Hematopoietic multipotent progenitor cell treated with erythropoietin and hydrocortisone succinate and interleukin-3 and kit ligand, for 8 days (in vitro differentiated cells): ENCODE measurements at places on chromosomes 3 and 15.
A peak's percentile ranks its signal among the peaks of the same experiment; 100 is the strongest.

DNA sequence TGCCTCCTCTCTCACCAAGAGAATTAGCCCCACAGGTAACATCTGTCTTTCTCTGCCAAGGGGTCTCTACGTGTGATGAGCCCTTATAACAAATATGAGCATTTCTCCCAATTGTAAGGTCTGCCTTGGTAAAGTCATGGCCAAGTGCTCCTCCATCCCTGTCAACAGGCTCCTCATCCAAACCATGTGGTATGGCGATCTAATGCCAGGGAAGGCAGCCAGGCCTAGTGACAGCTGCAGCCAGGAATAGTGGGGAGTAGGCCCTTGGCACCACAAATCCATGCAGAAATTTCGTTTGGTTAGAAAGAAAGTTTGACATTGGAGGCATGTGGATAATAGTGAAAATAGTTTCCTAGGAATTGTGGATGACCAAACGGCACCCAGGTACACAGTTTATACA is 4.7 kb upstream of the LRTM1 start:
- DNase-seq: no peak

- DNase-seq: no peak
Measured at GRCh38 chr15:91874992-91875660, 21.6 kb downstream of the SLCO3A1 start.

GRCh38 chr3:12557473-12558100 is 700 bp downstream of the MKRN2 start:
- DNase-seq: peak; percentile 53

DNA sequence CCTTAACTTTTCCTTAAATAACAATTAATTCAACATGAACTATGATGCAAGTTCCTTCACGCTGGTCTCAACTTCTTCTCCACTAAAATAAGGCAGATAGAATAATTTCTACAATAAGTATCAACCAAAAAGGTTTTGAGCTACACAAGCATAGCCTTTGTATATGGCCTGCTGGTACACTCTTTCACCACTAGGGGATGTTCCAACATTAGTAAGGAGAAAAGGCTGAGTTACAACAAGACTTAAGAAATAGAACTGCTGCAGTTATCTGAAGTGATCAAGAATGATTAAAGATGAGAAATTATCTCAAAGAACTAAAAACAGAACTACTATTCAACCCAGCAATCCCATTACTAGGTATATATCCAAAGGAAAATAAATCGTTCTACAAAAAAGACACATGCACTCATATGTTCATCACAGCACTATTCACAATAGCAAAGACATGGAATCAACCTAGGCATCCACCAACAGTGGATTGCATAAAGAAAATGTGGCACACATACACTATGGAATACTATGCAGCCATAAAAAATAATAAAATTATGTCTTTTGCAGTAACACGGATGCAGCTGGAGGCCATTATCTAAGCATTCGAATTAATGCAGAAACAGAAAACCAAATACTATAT is 14.4 kb downstream of the ATP13A3 start:
- peak; percentile 78 for DNase-seq

DNA sequence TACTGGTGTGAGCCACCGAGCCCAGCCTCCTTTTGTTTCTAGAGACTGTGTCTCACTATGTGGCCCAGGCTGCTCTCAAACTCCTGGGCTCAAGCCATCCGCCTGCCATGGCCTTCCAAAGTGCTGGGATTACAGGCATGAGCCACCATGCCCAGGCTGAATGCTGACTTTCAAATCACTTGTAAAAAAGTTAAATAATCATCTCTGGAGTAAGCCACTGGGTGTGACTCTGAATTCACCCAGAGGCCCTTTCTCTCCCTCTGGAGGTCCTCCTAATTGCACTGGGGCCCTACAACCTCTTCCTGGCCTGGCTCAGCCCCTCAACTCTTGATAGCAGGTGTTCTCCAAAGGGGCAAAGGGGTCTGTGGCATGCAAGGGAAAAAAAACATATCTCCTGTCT is 54.8 kb downstream of the MEGF11 start:
- no peak for DNase-seq

DNA sequence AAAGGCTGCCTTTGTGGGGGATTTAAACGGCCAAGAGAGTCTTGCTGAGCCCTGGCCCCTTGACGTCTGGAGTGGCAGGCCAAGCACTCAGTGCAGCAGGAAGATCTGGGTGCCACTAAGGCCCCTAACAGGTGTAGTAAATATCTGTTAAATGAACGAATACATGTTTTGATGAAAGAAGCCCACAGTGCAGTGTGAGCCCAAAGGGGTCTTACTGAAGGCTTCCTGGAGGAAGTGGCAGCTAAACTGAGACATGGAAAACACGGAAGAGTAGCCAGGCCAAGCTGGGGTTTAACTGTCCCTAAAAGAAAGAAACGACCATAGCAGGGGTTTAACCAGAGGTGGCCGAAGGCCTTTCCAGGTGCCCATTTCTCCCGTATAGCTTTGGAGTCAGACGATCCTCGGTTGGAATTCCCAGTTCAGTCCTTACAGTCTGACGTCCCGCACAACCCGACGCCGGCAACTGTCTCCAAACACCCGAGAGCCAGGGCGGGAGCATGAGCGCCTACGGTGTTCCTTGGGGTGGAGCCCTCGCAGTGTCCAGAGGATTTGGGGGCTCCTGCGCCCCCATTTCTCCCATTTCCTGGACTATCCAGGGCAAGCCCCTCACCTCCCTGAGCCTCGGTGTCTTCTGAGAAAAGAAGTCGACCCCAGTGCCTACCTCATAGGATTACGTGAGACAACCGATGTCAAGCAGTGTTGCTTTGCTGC is 910 bp upstream of the ABHD6 start:
- DNase-seq: no peak

DNA sequence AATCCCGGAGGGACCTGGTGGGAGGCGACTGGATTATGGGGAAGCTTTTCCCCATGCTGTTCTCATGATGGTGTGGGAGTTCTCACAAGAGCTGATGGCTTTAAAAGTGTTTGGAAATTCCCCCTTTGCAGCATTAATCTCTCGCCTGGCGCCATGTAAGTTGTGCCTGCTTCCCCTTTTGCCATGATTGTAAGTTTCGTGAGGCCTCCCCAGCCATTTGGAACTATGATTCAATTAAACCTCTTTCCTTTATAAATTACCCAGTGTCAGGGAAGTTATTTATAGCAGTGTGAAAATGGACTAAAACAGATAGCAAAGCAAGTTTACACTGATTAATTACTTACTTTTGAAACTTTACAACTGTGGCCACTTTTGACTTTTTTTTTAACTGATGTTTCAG is 10.6 kb upstream of the U2SURP start:
- DNase-seq: no peak

DNA sequence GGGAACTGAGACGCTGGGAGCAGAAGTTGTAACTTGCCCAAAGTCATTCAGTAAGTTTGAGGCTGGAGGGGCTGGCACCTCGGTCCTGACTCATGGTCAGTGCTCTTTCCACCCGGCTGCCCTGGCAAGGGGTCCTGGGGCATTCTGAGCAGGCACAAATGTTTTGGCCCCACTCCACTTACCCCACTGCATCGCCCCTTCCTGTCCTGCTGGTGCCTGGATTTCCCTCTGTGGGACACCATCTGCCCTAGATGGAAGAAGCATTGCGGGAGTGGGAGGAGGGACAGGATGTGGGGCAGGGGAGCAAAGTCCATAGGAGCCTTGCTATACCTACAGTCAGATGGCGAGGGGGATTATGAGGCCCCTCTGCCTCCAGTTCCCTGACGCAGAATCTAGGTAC is 4.5 kb downstream of the CORO2B start:
- DNase-seq: no peak

DNA sequence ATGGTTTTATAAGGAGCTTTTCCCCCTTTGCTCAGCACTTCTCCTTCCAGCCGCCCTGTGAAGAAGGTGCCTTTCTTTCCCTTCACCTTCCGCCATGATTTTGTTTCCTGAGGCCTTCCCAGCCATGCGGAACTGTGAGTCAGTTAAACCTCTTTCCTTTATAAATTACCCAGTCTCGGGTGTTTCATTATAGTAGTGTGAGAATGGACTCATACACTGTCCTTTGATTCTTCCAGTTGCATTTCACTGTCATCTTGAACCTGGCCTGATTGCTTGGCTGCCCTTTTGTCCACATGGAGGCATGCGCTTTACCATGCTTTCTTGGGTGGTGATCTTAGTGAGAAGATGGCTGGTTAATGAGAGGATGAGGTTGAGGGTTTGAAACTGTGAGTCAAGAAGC is 23.2 kb downstream of the USP13 start:
- no peak for DNase-seq

GRCh38 chr15:98134905-98135304 is 174.4 kb downstream of the ARRDC4 start:
- DNase-seq: no peak

DNA sequence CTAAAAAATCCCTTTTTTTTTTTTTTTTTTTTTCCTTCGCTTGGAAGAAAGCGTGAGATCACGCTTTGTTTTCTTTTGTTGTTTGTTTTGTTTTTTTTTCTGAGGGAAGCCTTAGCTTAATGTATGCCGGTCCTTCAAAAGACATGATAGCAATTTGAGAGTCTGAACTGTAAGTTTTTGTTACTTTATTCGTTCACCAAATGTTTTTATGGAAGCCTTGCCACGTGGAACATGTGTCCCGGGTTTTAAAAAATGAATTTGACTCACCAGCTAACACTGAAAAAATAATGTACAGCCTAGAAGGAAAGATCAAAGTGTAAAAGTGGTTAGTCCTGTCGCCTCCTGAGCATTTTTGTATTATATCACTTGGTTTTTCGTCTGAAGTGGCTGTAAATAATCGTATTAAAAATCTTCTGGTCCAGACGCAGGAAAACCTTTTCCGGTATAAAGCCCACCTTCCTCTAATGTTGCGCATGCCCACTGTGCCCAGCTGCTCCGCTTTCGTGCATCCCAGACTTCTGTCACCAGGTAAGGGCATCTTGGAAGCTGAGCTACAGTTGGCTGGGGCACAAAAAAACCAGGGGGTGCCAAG is 795 bp upstream of the MYNN start:
- DNase-seq: peak; percentile 89

- no peak for DNase-seq
Measured at GRCh38 chr3:151562891-151563290, 102.0 kb upstream of the IGSF10 start.

DNA sequence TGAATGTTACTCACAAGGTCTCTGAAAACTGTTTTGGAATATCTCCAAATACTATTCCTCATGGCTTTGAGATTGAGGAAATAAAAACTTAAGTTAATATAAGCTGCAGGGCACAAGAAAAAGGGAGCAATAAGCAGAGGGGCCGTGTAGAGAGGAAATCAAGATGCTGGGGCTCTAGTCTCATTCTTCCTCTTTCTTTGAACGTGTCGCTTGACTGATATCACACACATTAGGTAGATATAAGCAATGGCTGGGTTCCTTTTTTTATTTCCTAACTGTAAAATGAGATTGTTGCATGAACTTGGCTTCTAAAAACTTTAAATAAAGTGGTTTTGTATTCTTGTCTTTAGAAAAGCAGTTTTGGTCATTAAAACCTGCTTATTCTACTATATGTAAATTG is 326.7 kb upstream of the ROPN1 start:
- DNase-seq: no peak

DNA sequence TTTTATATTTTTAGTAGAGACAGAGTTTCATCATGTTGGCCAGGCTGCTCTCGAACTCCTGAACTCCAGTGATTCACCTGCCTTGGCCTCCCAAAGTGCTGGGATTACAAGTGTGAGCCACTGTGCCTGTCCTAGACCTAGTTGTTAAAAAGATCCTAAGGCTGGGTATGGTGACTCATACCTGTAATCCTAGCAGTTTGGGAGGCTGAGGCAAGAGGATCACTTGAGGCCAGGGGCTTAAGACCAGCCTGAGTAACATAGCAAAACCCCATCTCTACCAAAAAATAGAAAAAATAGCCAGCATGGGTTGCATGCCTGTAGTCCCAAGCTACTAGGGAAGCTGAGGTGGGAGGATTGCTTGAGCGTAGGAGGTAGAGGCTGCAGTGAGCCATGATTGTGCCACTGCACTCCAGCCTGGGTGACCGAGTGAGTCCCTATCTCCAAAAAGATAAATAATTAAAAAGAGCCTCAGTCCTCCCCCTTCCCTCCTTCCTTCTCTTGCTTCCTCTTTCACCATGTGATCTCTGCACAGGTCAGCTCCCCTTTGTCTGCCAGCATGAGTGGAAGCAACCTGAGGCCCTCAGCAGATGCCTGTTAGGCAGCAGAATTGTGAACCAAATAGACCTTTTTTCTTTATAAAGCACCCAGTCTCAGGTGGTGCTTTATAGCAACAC is 9.8 kb upstream of the FNDC3B start:
- DNase-seq: no peak

DNA sequence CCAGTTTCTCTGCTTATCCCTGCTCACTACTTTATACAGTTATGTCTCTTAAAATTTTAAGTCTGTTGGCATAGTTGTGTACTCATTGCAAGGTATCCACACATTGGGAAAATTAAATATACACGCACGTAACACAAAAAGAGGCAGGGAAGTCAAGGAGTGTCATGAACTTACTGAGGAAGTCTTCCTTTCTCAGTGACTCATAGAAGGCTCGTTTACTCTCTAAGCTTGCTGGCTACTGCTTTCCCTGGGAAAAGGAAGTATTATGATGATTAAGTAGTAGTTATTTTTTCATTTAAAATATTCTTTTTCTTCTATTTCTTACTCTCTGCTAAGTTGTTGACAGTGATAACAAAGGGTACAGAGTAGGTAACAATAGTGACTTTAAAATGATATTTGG is 287.3 kb downstream of the UBE2E2 start:
- DNase-seq: no peak

- DNase-seq: no peak
Measured at GRCh38 chr3:100810671-100811070, 101.4 kb downstream of the TFG start.

- no peak for DNase-seq
Measured at GRCh38 chr3:59772416-59773408, 722.9 kb upstream of the CFAP20DC start.

- DNase-seq: no peak
Measured at GRCh38 chr15:66738595-66738994, 36.6 kb downstream of the SMAD6 start.

DNA sequence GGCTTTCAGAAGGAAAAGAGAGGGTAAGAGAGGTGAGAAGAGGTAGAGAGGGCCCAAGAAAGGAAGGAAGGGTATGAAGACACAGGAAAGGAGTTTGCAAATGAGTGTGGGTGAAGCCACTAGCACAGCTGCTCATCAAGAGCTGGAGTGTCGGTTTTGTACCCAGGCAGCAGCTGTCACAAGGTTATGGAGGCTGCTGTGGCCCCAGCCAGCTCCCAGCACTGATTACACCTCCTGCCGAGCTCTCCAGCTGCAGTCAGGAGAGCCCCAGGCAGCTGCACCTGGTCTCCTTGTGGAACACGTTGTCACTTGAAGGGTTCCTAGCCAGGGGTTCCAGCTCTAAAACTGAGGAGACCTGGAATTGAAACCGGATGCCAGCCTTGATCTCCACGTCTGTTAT is 60.4 kb upstream of the CHD2 start:
- DNase-seq: no peak

DNA sequence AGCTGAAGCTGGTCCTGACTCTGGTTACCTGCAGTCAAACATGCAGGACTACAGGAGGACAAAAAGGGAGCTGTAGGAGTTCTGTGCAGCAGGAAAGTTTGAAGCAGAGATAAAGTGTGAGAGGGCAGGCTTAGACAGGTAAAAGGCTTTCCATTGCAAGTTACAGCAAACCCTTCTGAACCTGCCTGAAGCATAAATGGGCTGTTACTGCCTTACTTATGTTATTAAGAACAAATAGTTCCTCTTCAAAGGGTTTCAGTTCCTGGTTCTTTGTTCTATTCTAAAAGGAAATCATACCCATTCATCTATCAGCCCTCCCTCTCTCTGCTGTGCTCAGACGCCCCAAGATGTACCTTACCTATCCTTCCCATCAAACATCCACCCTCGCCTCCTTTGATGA is 52.4 kb upstream of the CACNA2D3 start:
- DNase-seq: no peak

- DNase-seq: no peak
Measured at GRCh38 chr15:86010398-86010797, 69.3 kb upstream of the AGBL1 start.
